ENCODE measurements at places on chromosomes 1 and 21.

DNA sequence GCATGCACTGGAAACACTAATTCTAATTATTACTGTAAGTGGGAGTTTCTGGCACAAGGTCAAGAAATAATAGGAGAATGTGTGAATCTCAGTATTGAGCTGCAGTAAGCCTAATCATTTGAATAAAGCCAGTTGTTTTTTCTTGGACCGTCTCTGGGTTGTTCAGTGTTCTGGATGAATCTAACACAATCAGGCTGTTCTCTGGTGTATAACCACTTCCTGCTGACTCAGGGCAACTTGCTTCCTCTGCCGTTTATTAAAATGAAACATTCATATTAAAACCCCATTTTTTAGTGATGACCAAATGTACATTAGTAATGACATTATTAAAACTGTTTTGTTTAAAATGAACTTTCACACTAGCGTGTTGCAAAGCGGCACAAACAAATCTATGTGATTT, 273.1 kb upstream of the SNX7 start:
- peak; percentile 28 for DNase-seq

DNA sequence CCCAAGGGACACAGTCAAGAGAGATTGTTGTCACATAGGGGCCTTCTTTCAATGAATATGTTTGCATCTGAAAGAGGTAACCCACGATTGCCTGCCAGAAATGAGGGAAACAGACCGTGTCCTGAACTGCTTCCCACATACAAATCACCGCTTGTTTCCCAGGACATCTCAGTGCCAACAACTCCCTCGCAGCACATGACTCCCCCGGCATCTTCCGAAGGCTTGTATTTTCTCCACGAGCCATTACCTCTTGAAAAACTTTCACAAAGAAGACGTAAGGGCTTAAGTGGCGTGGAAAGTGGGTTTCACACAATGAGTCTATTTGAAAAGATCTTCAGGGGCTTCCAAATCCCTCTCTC, 31.6 kb upstream of the PDE9A start:
- DNase-seq: no peak

GRCh38 chr1:48530727-48531351, 58.8 kb upstream of the SPATA6 start:
- peak; percentile 1 for DNase-seq

DNA sequence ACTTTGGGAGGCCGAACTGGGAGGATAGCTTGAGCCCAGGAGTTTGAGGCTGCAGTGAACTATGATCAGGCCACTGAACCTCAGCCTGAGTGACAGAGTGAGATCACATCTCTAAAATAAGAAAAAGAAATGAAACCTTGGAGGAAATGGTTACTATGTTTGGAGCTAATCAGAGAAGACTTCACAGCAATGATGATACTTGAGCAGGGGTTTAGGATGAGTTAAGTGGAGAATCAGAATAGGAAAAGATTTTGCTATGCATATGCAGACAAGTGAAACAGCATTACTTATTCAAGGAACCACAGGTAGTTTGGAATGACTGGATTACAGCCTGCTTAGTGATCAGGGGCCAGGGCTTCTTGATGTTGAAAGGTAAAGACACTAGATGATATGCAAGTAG, 1.3 kb upstream of the CD5L start:
- DNase-seq: no peak

DNA sequence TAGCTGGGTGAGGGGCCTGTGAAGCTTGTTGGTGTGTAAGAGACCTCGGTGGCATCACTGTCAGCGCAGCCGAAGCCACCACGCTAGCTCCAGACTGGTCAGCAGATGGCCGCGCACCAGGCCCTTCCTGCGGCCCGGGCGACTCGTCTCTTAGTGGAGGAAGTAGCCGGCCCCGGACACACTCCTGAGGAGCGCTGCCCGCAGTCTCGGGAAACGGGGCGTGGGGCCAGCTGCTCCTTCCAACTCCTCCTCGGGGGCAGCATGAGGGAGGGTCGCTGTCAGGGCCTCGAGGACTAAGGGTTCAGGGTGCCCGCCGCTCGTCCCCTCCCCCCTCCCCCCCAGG, 20.4 kb downstream of the H3-3A start:
- no peak for DNase-seq

DNA sequence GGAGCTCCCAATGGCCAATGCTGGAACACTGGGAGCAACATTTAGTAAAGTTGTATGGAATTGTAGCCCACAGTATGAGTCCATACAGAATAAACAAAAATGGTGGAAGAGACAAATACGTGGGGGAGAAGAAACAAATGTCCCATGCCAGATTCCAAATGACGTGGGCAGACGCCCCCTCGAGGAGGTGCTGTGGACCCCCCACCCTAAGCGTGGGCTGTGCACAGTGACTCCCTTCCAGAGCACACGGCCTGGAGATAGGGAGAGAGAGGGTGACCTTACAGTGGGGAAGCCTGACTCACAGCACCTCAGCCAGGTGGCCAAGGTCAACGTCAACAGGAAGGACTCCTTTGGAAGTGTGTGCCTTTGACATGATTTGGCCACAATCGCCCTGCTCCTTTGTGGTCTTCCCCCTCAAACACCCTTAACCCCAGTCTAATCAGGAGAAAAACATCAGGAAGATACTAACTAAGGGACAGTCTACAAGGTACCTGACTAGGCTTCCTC, 13.7 kb upstream of the PDE9A start:
- DNase-seq: no peak

- DNase-seq: no peak
Measured at GRCh38 chr1:57341721-57342120, 82.1 kb downstream of the DAB1 start.

- no peak for DNase-seq
Measured at GRCh38 chr1:168845140-168845539, 116.1 kb upstream of the DPT start.

Data from effector memory CD8-positive, alpha-beta T cell (primary cell).